ENCODE measurements at places on chromosomes 13 and 19. TPM values are rescaled to one million over a fixed set of nuclear protein-coding genes. Genes with fewer than 3 reads are reported as not detected.

DNA sequence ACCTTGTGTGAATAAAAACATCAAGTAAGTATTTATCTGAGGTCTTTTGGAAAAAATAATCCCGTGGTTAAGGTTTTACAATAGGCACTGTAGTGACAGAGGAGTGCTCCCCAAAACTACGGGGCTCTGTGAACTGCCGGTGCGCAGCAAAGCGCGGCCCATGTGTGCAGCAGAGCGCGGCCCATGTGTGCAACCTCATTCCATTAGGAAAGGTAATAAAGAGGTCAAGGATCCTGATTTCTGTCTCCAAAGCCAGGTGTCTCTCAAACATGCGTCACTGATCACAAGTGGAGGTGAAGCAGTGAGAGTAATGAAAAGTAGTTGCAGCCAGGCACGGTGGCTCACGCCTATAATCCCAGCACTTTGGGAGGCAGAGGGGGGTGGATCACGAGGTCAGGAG, 58.7 kb downstream of the MRPL57 start:
- no peak for DNase-seq

GRCh38 chr13:102678339-102679107, 16.3 kb downstream of the METTL21C start:
- DNase-seq = no peak

DNA sequence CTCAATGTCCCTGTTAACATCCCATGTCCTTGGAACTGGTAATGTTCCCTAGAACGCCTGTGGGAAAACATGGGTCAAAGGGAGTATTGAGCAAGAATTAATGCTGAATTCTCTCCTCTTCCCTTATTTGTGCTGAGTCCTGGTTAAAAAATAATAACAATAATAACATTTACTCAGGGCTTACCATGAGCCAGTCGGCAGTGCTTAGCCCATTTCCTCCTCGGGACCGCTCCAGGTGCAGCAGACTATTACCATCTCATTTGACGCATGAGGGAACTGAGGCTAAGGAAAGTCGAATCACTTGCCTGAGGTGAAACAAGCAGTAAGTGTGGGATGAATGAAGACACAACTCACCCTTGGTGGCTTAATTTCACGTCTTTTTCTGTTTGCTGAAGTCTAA, 33.6 kb upstream of the SLC15A1 start:
- no peak for DNase-seq

- DNase-seq = no peak
These were observed 91.2 kb downstream of the KATNAL1 start for GRCh38 chr13:30216111-30216510.

- peak; percentile 70 for DNase-seq
These were observed 50.0 kb downstream of the PIN1 start for GRCh38 chr19:9885077-9885552.

DNA sequence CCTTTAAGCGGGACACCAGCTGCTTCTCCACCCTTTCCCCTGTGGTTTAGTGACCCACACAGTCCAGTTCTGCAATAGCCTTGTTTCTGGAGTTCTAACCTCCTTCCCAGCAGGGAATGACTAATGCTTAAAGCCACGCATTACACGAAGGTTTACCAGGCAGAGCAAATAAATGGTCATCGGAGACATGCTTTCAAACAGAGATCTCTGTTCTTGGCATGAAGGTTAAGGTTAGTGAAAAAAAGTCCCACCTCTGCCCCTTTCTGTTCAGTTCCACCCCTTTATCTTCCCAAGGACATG, 25.3 kb upstream of the MEDAG start:
- no peak for DNase-seq

GRCh38 chr19:6706633-6706958, 13.9 kb downstream of the C3 start:
- no peak for DNase-seq

DNA sequence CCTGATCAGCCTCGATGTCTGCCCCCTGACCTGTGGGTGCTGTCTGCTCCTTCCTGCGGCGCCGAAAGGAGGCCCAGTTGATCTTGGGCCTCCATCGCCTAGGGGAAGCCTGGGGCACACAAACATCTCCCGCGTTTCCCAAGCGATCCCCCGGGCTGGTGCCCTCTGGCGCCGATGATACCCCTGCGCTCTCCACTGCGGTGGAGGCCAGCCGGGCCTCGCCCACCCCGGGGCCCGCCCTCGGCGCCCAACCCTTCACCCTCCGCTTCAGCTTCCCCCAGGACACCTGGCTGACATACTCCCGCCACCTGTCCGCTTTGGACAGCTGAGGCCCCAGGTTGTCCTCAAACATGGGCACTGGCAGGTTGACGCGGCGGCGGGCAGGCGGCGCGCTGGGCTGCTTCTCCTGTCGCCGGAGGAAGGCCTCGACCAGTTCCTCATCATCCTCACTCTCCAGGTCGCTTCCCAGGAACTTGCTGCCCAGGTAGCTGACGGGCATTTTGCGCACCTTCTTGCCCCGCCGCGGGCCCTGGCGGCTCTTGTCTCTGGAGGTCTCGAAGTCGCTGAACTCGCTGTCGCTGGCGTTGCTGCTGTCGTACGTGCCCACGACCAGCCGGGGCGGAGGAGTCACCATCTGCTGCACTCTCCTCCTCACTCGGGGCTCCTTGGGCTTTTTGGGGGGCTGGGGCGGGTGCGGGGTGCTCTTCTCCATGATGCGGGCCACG, 1.3 kb downstream of the CCDC8 start:
- peak; percentile 61 for DNase-seq

- no peak for DNase-seq
These were observed 25.9 kb downstream of the RCN3 start for GRCh38 chr19:49553451-49554271.

GRCh38 chr13:99062593-99062992, 84.7 kb upstream of the DOCK9 start:
- DNase-seq = peak; percentile 66

DNA sequence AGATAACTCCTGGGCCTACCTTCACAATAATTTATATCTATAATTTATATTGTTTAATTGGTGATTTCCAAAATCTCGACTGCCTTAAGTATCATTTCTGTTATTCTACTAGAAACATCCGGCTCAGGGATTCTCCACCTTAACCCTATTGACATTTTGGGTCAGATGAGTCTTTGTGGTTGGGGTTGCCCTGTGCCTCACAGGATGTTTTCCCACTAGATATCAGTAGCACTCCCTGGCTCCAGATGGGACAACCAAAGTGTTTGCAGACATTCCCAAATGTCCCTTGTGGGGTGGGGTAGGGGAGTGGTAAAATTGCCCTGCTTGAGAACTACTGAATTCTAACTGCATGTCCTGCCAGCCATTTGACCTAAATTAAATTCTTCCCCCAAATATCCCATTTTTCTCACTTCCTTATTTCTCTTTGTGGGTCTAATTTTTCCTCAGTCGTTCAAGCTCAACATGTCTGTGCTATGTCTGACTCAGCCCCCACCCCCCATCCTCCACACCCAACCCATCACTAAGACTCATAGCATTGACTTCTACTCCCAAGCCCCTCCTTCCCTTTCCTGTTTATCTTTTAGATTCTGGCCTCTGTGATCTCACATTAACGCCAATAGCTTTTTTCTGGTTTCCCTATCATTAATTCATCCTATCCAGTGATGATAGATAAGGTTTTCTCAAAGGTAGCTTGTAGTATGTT, 545.1 kb downstream of the EFNB2 start:
- DNase-seq = no peak

GRCh38 chr19:57802269-57802668, 12.4 kb downstream of the ZNF552 start:
- no peak for DNase-seq

DNA sequence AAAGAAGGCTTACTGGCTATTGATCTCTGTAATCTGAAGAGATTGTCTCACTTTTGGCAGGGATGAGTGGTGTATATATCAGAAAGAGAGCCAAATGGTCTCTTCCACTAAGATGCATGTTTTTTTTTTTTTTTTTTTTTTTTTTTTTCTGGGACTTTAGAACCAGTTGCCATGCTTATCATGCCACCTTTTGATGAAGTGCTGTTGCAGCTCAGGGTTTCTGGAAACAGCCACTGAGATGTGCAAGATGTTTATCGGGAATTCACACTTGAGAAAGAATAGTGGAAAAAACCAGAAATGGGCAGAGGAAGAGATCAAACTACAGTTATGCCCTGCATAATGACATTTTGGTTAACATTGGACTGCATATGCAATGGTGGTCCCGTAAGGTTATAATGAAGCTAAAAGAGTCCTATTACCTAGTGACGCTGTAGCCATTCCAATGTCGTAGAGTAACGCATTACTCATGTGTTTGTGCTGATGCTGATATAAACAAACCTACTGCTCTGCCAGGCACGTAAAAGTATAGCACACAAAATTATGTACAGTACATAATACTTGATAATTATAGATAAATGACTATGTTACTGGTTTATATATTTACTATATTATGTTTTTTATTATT, 121.0 kb downstream of the KLF5 start:
- DNase-seq = no peak

DNA sequence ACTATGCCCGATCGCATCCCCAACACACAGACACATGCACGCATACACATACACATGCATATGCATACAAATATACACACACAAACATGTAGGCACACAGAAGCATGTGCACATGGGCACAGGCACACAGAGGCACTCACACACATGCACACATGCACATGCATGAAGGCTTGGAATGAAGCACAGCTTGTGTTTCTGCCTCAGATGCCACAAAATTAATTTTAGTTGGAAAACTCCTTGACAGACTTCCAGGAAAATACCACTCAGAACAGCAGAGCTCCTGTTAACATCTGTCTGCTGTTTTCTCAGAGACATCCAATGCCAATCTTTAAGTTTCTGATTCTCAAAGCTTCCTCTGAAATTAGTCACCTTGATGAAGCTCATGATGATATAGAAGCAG, 532.7 kb downstream of the RFC3 start:
- DNase-seq = no peak

- DNase-seq = no peak
These were observed 3.1 kb downstream of the ANKRD24 start for GRCh38 chr19:4185413-4186086.

DNA sequence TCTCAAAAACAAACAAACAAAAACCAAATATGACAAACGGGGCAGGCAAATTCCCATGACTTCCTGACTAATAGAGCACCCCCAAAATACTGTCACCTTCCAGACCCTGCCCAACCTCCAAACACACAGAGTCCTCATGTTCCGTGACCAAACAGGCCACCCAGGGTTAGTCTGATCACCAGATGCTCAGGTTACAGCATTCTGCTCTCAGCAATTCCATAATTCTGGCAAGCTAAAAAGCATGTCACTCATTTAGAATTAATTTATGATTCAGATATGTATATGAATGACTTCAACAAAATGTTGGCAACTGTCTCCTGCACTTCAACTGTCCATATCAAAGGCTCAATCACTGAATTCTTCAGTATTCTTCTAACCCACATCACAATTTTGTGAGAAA, 52.4 kb downstream of the ZIC5 start:
- DNase-seq = no peak

DNA sequence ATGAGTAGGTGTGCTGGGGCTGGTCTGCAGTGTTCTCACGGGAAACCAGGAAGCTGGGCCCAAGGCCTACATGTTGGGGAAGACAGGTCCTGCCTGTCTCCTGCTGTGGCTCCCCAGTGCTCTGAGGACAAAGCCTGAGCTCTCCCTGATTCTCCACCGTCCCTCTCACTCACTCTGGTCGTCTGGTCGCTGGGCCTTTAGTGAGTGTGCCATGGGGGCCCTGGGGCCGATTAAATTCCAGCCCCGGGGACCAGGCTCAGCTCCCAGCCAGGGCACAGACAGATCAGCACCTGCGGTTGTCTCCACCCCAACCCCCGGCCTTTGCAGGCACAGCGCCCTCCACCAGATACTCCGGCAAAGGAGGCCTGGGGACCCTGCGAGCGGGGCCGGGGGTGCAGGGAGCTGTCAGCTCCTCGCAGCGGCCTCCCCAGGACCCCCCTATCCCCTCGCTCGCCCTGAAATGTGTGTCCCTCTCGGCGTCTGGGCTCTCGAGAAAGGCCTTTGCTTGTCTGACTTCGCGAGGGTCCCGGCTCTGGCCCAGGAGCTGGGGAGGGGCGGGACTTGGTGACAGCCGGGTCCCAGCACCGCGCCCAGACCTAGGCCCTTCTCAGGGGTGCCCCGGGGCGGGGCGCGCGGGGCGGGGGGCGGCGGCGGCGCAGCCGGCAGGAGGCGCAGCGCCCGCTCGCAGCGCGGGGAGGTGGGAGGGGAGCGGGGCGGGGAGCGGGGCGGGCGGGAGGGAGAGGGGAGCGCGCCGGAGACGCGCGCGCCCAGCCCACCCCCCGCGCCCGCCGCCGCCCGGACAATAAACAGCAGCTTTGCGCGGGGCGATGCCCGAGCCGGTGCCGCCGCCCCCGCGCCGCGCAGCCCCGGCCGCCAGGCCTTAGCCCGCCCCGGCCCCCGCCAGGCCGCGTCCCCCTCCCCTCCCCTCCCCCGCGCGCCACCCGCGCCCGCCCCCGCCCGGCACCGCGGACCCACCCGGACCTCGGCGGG, at the start of gene PALM:
Gene PALM (plus strand): TSS at position 782 of the 990 bp plus-strand sequence. CDS start 212 bp downstream, outside the sequence.
- DNase-seq = peak; percentile 84

The TBXA2R gene
- 2.0 TPM for total RNA-seq

The ELL gene
- total RNA-seq = 12.6 TPM

The OR7C1 gene
- total RNA-seq = not detected

The PSG2 gene
- not detected for total RNA-seq

The HRC gene
- 606 TPM for total RNA-seq

The CCL25 gene
- not detected for total RNA-seq

The CSNK1A1L gene
- not detected for total RNA-seq

Data from right cardiac atrium (tissue), 5 donors.